Head of caudate nucleus (tissue), 42 donors: ENCODE measurements at places on chromosomes 2 and 18.

- DNase-seq, result no peak
Observed at GRCh38 chr2:42849311-42849710, 56.9 kb upstream of the HAAO start.

DNA sequence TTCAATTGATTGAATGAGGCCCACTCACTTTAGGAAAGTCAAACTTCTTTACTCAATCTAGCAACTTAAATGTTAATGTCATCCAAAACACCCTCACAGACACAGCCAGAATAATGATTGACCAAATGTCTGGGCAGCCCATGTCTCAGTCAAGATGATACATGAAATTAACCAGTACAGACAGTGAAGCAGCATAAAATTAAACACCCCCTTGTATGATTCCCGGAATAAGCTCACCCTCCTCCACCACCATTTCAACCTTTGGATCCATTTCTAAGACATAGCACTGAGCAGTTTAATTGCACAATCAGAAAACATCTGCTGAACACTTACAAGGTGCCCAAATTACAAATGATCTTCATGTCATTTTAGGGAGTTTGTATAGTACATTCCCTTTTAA, 570.7 kb upstream of the ID2 start:
- no peak for DNase-seq

DNA sequence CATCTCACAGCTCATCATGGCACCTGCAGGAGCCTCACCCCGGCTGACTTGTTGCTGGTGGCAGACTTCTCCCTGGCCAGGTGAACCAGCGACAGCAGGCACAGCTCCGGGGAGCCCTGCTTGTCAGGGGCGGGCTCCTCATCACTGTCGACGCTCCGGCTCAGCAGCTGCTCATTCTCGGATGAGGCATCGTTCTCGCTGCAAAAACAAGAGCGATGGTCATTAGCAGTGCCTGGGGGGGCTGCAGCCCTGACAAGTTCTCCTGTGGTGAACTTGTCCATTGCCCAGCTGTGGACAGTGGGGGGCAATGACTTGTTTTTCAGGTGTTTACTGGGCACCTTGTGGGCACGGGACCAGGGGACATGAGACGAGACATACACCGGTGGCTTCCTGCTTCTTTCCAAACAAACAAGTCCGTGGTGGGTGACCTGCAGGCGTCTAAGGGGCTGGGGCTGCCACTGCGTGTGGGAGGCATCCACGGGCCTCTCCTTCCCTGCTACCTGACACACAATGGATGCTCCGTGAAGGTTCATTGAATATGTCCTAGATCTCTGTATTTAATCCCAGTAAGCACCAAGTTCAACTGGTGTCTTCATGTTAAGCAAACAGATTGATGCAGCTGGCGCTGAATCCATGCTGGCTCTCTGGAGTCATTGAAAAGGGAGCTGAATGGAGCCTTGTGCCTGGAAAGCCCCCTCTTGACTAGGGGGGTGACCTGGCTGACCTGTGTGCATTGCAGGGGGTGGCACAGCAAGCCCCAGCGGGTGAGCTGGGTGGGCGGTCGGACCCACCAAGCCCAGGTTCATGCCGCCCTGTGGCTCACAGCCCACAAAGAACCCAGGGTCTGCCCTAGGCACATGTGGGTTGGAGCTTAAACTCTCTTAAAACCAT, 81.0 kb downstream of the EDAR start:
- DNase-seq, result no peak

- DNase-seq, result no peak
Observed at GRCh38 chr2:177036747-177037146, 175.8 kb upstream of the HNRNPA3 start.

DNA sequence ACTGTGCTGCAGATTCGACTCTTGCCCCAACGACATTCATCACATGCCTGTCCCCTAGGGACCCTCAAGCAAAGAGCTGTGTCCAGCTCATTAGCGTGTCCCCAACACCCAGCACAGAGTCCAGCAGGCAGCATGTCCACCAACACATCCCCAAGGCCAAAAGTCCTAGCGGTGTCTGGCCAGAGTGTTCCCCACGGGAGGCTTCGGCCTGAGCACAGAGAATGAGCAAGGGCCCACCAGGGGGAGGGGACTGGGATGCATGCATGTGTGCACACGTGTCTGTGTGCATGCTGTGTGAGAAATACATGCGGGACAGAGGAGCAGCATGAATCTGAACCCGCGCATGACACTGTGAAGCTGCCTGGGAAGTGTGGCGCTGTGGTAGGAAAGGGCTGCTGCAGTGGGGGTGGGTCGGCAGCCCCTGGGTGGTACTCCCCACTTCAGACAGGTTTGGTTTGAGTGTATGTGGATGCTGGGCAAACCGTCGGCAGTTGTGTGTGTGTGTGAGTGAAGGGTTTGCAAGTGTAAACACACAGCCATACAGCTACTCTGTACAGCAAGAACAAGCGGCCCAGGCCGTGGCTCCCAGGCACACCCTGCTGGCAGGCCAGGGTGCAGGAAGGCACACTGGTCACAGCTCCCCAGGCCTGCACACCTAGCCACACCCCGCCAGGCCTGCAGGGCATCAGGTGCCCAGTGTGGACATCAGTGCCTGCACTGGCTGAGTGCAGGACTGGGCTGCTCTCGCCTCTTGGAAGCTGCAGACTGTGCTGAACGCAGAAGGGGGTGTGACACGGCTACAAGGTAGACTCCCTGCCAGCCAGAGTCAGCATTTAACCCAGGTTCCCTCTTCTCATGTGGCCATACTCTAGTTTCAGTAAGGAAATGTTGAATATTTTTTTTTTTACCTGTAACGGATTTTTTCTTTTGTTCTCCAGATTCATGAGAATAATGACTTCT, 19.5 kb upstream of the HES6 start:
- no peak for DNase-seq

- DNase-seq, result no peak
Observed at GRCh38 chr18:79355433-79356335, 40.0 kb upstream of the NFATC1 start.

DNA sequence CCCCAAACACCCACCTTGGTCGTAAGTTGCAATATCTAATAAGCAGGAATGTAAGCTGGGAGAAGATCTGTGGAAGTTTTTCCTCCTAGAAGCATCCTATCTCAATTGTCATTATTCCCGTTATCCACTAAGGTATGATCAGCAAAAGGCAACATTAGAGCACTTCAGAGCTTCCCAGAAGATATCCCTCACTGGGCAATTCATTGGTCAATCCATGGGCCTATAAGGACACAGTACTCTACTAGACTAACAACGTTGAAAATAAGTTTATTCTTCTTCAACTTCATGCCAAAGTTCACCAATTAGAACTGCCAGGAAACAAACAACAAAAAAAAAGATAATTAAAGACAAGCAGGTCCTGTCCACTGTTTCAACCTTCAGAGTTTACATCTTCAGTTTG, 433.0 kb upstream of the POU3F3 start:
- DNase-seq, result no peak

- DNase-seq, result no peak
Observed at GRCh38 chr2:21860907-21861306, 737.1 kb downstream of the TDRD15 start.

DNA sequence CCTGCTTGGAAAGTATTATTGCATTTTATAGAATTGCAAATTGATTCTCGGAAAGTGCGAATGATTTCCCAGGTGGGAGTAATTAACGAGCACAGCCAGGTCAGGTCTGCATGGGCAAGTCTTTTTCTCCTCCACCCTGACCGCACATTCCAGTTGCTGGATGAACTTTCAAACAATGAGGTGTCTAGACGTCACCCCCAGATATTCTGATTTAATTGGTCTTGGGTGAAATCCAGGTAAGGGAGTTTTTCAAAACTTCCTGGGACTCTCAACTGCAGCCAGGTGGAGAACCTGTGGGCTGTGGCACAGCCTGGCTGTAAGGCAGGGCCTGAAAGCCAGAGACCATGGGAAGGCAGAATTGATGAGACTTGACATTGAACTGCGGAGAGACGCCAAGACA, 15.9 kb upstream of the RNF152 start:
- DNase-seq, result no peak

GRCh38 chr2:207718521-207718920, 7.1 kb downstream of the CCNYL1 start:
- no peak for DNase-seq

DNA sequence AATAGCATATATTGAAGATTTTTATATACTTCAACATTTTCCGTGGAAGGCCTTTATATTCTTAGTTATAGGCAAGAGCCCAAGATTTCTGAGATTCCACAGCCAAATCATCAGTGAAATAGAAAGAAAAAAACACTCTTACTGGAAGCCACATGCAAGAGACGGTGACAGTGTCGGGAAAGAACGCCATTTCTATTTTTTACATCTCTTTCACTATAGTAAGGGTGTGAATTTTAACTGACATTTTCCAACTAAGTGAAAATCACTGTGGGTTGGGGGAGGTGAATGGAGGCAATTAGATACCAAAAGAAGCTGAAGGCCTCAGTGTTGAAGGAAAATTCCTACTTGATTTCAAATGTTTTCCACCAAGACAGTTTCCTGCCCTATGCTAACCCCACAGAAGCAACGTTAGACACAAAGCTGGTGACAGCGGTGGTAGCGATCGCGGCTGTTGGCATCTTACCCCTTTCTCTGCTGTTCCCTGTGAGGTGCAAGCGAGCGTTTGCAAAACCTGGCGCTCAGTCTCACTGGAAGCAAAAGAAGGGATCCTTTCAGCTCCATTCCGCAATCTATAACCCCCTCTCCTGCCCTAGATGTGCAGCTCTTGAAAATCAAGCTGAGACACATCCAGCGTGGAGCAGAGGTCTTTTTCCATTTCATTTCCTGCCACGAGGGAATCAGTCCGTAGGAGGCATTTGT, 20.0 kb downstream of the ID2 start:
- DNase-seq, result no peak

- DNase-seq, result no peak
Observed at GRCh38 chr2:125696560-125696959, 959.4 kb upstream of the GYPC start.

DNA sequence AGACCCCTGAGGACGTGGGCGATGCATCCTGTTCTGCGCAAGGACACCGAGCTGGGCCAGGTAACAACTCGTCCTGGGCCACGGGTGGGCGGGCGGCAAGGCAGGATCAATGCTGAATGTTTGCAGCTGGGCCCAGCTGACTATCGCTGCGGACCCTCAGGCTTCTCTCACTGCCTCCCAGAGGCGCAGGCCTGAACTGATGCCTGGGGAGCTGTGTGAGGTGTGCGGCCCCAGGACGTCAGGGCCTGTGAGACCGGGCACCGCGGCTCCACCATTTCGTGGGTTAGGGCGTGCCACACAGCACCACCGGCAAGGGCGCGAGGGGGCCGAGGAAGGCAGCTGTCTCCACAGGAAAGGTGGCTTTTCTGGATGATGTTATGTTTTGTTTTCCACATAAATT, 307.4 kb downstream of the NDUFA10 start:
- DNase-seq, result no peak
